PC-3 (cell line): ENCODE measurements at places on chromosomes 3 and 15.
A peak's percentile ranks its signal among the peaks of the same experiment; 100 is the strongest.

DNA sequence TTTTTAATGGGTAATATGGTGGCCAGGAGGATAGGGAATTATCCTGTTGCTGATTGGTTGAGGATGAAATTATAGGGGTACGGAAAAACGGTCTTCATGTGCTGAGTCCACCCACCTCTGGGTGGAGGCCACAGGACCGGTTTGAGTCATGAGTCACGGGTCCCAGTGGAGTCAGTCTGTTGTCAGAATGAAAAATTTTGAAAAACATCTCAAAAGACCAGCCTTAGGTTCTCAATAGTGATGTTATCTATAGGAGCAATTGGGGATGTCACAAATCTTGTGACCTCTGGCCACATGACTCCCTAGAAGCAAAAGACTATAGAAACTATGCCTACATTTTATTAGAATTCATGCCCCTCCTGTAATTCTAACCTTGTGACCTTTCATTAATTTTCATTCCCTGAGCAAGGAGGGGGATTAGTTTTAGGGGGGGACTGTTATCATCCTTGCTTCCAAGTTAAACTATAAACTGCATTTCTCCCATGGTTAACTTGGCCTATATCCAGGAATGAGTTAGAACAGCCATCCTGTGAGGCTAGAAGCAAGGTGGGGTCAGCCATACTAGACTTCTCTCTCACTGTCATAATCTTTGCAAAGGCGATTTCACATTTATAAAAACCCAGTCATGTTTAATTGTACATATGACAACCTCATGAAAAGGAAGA lies 101.2 kb downstream of the TCF12 start:
- DNase-seq, result no peak

- DNase-seq, result no peak
These were observed 24.1 kb upstream of the ARHGEF3 start for GRCh38 chr3:56825567-56826438.

DNA sequence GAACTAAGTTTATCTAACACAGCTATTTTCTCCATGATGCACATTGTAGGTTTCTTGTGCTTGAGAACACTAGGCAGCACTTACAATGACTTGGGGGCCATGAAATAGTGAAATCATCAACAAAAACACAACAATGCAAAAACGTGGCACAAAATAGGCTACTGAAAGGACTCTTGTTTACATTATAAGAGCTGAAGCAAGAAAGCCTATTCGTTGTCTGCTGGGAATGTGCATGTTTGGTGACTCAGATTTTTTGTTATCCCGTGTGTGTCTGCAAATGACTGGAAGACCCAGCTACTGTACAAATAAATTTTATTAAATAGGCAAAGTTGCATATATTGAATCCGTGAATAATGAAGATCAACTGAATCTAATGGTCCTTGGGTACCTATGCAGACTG lies 85.0 kb downstream of the TCF12 start:
- peak; percentile 72 for DNase-seq

DNA sequence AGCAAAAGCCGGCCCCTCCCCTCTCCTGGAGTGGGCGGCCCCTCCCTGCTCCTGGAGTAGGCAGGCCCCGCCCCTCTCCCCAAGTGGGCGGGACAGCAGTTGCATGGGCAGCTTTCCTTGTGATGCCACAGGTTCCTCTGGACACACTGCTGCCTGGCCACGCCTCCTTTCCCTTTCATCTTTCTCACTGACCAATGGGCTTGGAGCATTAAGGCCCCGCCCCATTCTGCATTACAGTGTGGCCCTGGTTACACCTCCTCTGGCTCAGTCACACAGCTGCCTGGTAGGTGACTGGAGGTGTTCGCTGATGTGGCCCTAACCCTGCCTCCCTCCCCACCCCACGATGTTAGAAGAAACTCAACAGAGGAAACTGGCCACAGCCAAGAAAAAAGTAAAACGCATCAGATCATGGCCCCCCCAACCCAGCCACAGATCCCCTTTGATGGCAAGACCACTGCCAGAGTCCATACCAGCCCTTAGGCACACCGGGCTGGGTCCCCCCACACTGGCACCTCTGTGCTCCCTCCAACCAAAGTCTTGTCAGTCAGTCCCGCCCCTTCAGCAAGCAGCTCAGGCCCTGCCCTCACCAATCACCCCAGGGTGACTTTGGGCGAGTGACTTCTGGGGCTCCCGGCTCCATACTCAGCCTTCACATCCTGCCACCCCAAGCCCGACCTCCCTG lies 84.3 kb downstream of the ADAMTS7 start:
- peak; percentile 48 for DNase-seq

DNA sequence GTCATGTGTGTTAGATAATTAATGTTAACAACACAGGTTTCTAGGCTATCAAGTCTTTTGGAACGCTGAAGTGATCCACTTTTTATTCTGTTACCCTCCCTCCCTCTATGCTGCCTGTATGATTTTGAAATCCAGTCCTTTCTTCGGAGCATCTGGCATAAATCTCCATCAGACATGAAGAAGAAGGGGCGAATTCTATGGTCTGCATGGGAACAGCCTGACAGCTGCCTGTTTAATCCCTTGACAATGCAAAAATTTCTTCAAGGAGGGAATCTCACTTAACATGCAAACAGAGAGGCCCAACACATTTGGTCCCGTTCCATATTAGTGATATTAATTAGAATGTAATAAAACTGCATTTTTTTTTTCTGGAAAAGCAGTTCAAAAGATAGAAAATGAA lies 145.2 kb downstream of the VGLL3 start:
- DNase-seq, result no peak
